ENCODE measurements at places on chromosomes 4 and X.
A peak's percentile ranks its signal among the peaks of the same experiment; 100 is the strongest.

- no peak for DNase-seq
Measured at GRCh38 chr4:6849691-6850090, 59.9 kb upstream of the TBC1D14 start.

DNA sequence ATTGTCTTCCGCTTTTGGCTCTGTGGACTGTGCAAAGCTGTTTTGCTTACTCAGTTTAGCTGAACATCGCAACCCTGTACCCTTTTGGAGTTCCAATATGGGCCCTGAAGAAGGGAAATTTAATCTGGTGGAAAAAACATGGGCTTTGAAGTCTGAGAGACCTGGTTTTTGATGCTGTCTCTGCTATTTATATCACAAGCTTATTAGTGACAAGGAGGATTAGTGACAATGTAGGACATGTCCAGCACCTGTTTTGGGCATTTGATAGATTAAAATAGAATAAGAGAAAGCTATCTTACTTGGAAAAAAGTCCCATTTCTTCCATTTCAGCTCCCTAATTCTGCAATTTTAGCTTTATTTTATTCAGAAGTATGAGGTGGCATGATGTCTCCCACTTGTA lies 417.3 kb downstream of the SPRY1 start:
- no peak for DNase-seq

- DNase-seq = no peak
Measured at GRCh38 chr4:95546866-95547714, 1.7 kb downstream of the UNC5C start.

DNA sequence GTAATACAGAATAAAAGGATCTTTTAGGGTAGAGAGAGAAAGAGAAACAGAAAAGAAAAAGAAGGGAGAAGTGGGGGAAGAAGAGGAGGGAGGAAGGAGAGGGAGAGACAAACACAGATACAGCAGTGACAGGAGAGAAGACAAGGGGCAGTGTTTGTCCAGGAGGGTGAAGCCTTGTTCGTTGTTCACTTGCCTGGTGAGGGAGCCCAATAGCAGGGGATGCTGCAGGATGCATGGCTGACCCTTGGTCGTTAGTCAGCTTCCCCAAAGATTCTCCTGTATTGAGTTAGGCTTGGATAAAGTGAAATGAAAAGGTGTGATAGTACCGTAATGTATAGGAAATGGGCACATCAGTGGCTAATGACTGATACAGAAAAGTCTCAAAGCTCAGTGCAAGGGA lies 403.7 kb downstream of the IL15 start:
- DNase-seq = no peak

DNA sequence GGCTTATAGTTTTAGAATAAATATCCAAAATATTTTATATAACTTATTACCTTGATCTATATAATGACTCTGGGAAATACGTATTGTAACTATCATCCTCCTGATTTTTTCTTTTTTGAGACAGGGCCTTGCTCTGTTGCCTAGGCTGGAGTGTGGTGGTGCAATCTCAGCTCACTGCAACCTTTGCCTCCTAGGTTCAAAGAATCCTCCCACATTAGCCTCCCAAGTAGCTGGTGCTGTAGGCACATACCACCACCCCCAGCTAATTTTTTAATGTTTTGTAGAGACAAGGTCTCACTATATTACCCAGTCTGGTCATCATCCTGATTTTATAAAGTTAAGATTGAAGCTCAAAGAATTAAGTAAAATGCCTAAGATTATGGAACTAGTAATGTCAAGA lies 193.6 kb downstream of the SLC4A4 start:
- no peak for DNase-seq

- DNase-seq = no peak
Measured at GRCh38 chr4:54657551-54658251, at the start of gene KIT. KIT (plus strand) TSS chr4:54657957; CDS start chr4:54658015, 58 bp downstream.

DNA sequence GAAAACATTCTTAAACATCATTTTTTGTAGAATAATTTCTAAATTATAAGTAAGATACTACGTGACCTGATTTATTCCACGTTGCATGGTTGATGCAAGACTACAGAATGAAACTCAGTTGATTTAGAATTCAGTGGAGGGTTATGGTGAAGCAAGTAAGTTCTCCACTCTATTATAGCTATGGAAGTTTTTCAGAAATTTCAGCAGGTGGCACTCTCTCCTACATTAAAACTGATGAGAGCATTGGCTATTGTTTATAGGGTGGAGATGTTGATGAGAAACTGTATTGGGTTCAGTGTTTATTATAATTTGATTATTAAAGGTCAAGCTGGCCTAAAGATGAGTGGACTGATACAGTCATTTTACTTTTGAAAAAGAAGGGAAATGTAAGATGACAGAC lies 88.0 kb downstream of the FNIP2 start:
- DNase-seq = peak; percentile 66

DNA sequence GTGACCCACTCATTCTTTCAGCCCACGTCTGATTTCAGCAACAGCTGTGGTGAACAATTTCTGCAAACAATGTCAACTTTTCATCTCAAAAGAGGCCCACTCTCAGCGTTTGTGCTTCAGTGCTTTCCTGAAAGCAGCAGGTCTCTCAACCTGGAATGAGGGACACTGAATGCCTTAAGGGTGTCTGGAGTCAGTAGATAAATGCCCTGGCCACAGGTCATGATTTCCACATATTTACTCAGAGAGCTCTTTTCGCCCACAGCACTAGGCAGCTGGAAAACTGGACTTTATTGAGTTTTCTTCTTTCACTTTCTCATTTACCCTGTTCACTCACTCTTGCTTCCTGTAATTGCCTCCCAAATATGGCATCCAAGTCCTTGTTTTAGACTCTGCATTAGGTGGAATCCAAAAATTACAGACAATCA lies 52.8 kb downstream of the NPFFR2 start:
- DNase-seq = no peak

DNA sequence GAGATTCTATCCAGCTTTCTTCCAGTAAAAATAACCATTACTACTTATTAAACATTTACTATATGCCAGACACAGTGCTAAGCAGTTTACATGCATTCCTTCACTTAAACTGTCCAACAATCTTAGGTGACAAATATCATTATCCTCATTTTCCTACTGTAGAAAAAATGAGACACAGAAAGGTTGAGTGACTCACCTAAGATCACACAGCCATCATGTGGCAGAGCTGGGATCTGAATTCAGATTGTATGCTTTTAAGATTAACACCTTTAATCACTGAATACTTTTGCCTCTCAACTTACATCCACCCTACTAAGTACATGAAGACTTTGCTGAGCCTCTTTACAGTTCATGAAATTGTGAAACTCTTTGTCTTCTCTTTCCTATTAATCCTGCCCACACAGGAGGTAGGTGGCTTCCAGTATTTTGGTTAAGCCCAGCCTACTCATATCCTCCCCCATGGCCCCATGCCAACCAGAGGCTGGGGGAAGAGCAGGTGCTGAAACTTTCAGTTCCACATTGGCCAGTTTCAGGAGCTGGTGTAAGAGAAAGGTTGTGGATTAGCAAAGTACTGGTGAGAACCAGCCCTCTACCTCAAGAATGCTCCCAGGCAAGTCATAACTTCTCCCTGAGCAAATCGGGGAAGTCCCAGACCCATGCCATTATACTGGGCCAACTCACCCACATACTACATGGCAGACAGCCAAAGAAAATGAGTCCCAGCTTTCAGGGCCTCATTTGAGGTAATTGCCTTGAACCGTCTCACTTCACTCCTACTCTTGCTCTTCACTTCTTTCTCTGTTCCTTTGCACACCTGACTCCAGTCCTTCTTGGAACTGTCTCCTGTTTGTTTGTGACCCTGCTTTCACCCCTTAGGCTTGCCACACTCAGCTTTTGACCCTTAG lies 211.1 kb downstream of the GUCY2F start:
- peak; percentile 19 for DNase-seq

DNA sequence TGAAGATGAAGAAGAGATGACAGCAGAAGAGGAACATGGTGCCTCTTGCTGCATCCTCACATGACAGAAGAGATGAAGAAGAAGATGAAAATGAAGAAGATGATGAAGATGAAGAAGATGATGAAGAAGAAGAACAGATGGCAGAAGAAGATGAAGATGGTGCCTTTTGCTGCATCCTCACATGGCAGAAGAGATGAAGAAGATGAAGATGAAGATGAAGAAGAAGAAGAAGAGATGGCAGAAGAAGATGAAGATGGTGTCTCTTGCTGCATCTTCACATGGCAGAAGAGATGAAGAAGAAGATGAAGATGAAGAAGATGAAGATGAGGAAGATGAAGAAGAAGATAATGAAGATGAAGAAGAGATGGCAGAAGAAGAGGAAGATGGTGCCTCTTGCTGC lies 63.7 kb upstream of the HPF1 start:
- DNase-seq = no peak

- DNase-seq = no peak
Measured at GRCh38 chr4:104294811-104295210, 199.9 kb downstream of the CXXC4 start.

DNA sequence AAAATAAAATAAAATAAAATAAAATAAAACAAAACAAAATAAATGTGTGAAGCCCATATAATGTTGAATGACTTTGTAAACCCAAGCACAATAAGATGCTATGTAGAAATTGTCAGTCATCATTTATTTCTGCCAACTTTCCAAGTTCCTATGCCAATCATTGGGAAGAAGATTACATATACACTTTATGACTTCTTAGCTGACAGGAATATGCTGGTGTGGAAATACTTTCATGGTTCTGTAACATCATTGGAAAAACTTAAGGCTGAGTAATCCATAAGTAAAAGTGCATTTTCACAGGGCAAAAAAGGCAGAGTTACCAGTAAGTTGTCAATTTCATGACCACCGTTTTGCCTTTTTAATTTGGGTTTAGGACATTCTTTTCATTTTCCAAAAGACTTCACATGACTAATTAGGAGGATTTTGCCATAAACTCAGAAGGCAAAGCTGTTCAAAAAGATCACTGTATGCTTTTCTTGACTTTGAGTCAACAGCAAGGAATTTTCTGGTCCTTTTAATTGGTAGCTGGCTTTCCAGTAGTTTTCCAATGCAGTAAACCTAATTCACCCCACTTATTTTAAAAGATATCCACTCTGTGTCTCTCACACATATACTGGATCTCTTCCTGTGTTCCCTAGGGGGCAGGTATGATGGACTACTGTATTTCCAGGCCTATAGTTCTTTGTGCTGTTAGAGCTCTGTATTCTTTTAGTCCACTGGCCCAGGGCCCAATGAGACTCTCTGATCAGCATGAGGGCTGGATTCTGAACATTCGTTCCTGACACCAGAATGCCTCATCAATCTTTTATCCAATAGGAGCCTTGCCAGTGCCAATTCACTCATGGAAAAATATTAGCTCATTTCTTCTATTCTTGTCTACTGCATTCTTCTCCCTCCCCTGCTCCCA lies 26.2 kb upstream of the SCRG1 start:
- no peak for DNase-seq

DNA sequence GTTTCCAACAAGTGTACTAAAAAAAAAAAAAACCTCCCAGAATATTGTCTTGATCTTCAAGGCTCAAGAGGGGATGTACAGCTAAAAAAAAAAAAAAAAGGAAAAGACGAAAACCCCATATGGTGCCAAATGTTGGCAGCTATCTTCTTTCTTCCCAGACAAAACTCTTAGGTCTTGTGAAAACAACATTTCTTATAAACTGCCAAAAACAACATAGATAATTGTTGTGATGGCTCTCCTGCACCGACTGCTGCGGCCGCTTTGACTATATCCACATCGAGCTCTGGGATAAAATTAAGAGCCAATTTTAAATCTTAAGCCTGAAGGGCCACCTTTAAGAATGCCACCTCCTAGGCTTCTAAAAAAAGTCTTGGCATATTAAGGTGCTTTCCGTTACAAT lies 23.5 kb downstream of the PDGFC start:
- no peak for DNase-seq

GRCh38 chr4:87838890-87839591 lies 6.3 kb downstream of the MEPE start:
- DNase-seq = peak; percentile 56

GRCh38 chrX:10022273-10022541 lies 55.0 kb downstream of the CLDN34 start:
- no peak for DNase-seq

GRCh38 chrX:16658284-16658683 lies 8.3 kb downstream of the S100G start:
- peak; percentile 25 for DNase-seq

- peak; percentile 70 for DNase-seq
Measured at GRCh38 chr4:154593868-154594267, 3.3 kb upstream of the FGA start.

GRCh38 chrX:72479324-72480274 lies 93.0 kb downstream of the HDAC8 start:
- no peak for DNase-seq

DNA sequence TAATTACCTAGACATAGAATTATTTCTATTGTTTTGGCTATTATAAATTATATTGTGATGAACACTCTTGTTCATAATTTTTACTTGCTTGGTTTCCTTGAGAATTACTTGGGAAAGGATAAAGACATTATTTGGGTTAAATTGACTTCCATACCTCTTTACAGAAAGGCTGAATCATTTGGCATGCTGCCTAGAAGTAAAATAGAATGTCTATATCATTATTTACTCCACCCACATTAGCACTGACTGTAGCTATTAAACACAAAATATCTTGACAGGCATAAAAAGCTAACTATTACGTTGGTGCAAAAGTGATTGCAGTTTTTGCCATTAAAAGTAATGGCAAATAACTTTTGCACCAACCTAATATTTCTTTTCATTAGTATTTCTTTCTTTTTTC lies 29.7 kb upstream of the ADH6 start:
- DNase-seq = no peak

GRCh38 chrX:30713061-30713525 lies 59.9 kb downstream of the GK start:
- DNase-seq = peak; percentile 57

DNA sequence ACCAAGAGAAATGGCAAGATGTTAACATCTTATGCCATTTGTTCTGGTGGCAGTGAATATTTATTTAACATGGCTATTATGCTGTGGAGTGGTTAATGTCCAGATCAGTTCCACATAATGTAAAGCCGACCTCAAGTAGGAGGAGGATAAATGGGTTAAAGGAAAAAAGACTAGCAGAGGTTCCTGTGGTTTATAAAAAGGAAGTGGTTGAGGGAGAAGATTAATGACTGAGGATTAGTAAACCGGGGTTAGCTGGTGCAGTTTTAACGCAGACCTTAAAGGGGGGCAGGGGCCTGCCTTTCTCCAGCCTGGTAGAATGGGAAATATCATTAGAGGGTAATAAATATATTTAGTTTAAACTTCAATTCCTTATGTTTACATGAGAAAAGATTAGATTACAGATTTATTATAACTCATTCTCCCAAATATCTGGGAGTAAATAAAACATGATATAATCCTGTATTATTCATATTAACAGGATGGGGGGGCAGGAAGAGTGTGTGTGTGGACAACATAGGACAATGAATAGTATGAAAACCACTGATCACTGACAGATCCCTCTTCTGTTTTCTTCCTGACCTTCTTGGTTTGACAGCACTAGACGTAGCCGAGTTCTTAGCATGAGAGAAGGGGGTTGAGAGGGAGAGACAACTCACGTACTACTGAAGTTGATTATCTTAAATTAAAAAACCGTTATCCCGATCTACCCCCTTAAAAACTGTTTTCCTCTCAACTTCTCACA lies 124.1 kb upstream of the LIMCH1 start:
- DNase-seq = no peak

GRCh38 chr4:82372517-82373485 lies 990 bp downstream of the HNRNPD start:
- peak; percentile 63 for DNase-seq

GRCh38 chrX:142186103-142186502 lies 19.0 kb downstream of the MAGEC2 start:
- DNase-seq = peak; percentile 0

- no peak for DNase-seq
Measured at GRCh38 chr4:151911970-151912369, 151.2 kb upstream of the GATB start.
